Choroid plexus epithelial cell (primary cell): ENCODE measurements at places on chromosomes 7 and 10.
A peak's percentile ranks its signal among the peaks of the same experiment; 100 is the strongest.

GRCh38 chr7:84113906-84114850 lies 80.4 kb downstream of the SEMA3A start:
- DNase-seq, result peak; percentile 45

- no peak for DNase-seq
Measured at GRCh38 chr7:129313282-129313681, 88.5 kb downstream of the AHCYL2 start.

GRCh38 chr7:26034391-26034790 lies 117.6 kb upstream of the NFE2L3 start:
- no peak for DNase-seq

DNA sequence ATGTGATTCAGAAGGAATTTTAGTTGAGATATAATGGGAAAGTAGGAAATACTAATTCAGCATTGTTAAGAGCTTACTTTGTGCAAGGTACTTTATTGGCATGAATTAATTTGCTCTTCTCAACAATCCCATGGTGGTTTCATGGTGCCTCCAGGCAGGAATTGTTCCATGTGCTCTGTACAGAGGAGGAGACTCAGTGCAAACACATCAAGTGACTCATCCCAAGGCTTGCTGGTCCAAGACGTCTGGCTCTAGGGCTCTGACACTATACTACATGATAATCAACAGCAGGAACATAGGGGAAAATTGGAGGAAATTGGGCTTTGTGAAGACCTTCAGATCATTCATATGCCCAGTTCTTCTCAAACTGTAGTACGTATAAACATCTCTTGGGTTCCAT lies 66.5 kb upstream of the PRKG1 start:
- DNase-seq, result peak; percentile 51

DNA sequence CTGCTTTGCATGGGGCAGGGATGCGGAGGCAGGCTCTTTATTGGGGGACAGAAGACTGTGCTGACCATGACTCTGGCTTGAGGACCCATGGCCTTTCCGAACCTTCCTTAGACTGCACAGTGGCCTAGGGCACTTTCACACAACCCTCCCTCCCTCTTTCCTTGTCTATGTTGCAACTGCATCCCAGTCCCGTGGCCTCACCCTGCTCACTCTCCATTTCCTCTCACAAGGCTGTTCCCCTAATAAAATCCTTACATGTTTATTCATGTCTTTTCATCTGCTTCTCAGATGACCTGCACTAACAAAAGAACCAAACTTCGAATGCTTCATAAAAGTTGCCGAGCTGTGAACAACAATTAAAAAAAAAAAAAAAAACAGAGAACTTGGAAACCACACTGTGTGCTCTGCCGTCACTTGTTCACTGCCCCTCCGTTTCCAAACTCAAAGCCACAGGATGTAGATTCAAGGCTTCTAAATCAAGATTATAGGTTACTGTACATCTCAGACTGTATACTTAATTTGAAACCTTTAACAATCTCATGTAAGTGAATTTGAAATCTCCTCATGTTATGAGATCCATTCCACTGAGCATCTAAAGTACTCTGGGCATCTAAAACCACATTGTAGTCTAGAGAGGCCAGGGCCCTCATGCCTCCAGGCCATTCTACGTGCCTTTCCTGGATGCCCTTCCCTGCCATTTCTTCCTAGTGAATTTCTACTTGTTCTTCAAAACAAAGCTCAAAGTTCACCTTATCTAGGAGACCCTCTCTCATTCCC lies 265.9 kb downstream of the SNX13 start:
- DNase-seq, result no peak

DNA sequence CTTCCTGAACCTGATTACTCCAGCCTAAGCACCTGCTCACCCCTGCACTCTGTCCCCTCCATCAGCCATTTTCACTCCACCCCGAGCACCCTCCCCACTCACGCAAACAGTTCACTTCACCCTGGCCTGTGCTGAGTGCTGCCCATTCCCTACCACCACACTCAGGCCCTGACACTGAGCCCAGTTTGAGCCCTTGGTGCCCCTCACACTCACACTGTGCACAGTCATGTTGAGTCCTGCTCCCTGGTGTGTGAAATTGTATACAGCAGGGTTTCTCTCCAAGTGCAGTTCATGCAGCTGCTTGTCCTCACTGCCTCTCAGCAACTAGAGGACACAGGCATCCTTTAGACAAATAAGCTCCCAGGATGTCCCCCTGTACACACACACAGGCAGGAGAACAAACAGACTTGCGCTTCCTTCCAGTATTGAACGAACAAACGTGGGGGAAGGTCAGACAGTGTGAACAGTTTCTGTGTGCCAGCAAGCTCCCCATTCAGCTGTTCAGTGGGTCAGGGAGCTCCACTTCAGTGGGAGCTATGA lies 6.8 kb downstream of the MYO1G start:
- no peak for DNase-seq

GRCh38 chr7:55094092-55094690 lies 75.4 kb downstream of the EGFR start:
- no peak for DNase-seq

- DNase-seq, result no peak
Measured at GRCh38 chr7:131042269-131043160, 285.2 kb upstream of the MKLN1 start.

DNA sequence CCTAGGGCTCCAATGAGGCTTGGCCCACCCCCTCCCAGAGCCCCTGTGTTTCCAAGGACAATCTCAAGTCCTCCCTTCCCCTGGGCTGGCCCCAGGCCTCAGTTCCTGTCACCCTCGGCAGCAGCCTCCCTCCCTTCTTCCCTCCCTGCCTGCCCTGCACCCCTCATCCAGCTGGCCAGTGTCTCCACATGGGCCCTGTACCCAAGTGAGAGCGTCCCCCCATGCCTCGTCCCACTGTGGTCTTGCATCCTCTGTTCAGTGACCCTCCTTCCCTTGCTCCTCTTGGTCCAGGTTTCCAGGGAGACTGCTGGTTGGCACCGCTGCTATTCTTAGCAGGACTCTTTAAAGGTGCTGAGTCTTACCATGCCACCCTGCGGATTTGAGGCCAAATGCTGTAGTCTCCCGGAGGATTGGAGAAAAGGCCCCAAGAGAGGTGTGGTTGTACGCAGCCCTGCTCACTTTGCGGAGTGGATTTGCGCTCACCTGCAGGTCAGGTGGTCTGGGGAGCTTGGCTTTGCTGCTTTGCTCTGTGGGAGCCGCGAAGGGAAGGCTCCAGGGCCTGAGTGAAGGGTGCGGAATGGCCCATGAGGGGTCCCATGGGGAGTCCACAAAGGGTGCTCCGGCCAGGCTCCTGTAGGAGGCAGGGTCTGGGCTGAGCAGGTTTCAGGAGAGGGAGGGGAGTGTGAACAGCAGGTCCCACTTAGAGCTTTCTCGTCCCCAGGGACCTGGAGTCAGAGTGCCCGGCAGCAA lies 519.2 kb downstream of the TCERG1L start:
- DNase-seq, result no peak

- no peak for DNase-seq
Measured at GRCh38 chr10:116110736-116111135, 162.3 kb downstream of the GFRA1 start.

- DNase-seq, result peak; percentile 97
Measured at GRCh38 chr10:124560377-124561105, 98.9 kb downstream of the LHPP start.

DNA sequence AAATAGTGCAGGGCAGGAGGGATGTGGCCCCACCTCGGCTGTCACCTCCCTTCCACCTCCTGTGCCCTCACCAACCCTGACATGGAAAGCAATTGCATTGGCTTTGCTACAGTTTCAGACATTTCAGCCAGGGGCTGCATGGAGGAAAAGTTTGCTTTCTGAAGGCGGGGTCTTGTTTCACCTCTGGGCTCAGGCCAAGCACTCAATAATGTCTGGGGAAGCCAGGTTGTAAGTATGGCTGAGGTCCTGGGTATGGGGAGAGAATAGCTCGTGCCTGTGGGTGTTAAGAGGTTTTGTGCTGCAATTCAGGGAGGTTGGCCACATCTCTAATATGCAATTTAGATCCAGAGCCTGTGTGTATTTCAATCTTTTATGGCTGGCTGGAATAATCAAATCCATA lies 238.4 kb upstream of the MKI67 start:
- DNase-seq, result no peak

- DNase-seq, result peak; percentile 95
Measured at GRCh38 chr10:103145860-103146466, 47.1 kb downstream of the NT5C2 start.

DNA sequence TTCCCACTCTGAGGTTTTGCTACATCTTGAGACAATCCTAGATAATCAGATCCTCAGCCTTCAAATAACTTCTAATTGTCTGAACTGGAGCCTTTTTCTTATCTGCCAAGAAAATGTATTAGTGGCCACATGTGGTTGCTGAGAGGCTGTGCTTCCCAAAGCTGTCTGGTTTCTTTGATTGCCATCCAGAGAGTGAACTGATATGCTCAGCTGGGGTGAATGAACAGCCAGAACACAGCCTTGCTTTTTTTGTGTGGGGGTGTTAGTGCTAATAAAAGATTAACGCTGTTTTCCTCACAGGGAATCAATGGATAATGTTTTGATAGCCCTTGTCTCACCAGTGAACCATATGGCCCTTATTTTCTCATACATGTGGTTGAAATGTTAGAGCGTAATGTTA lies 66.9 kb downstream of the BBS9 start:
- peak; percentile 74 for DNase-seq
